ENCODE measurements at places on chromosomes 11 and 22. TPM values are rescaled to one million over a fixed set of nuclear protein-coding genes. Genes with fewer than 3 reads are reported as not detected.

Gene CABP4
- 11.5 TPM for total RNA-seq

DNA sequence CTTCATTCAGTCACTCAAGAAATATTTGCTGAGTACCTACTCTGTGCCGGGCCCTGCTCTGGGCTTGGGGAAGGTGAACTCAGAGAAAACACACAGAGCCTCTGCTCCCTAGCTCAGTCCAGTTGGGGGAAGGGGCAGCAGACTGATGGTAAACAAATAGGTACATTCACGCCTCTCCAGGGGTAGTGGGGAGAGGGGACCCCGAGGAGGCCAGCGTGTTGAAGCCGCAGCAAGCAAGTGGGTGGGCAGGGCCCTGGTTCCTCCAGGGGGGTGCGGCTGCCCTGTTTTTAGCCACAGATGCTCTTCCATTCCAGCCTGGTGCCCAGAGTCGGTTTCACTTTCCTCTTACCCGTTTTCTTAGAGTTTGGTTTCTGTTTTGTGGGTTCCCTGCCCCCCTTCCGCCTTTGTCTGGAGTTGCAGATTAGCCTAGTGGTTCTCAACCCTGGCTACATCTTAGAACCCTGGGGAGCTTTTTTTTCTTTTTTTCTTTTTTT lies 8.7 kb downstream of the DRAP1 start:
- DNase-seq, result peak; percentile 46

DNA sequence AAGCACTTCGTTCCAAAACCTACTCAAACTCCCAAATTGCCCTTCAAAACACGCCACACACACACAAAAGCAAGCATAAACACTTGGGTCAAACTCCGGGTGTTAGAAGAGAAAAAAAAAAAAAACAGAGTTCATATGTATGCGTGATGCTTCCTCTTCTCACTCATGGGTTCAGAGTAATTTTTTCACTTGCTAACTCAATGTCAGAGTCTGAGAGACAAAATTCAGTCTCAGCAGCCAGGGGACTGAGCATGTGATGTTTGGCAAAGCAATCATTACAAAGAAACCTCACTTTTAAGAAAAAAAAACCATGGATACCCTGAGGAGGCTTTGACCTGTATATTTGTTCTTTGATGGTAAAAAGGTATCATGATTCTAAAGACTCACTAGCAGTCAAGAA lies 461.7 kb downstream of the NTM start:
- no peak for DNase-seq

DNA sequence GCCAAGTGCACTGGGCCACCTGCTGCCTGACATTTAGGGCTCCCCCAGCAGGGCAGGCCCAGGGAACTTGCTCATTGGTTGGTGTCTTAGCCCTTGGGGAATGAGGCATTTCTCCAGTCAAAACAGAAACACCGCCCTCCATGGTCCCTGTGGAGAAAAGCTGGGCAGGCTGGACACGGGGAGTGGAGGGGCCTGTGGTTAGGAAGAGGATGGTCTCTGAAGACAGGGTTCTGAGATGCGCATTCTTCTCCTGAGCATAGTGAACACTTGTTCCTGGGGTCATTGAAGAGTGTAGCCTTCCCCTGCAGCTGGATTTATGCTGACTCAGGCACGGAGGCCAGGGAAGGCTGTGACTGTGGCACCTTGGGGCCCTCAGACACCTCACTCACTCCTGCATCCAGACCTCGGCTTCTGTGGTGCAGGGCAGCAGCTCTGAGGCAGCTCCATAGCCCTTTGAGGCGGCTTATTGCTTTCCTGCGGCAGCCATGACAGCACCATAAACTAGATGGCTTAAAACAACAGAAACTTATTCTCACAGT lies 8.2 kb downstream of the TSPAN18 start:
- DNase-seq, result no peak

Gene TBC1D22A
- 43.9 TPM for total RNA-seq

- DNase-seq, result no peak
These were observed 32.8 kb upstream of the CTTN start for GRCh38 chr11:70365544-70365927.

Gene IRF7
- total RNA-seq, result 16.6 TPM

GRCh38 chr22:44668886-44669521 lies 33.0 kb upstream of the PRR5 start:
- DNase-seq, result no peak

Gene MFRP
- not detected for total RNA-seq

DNA sequence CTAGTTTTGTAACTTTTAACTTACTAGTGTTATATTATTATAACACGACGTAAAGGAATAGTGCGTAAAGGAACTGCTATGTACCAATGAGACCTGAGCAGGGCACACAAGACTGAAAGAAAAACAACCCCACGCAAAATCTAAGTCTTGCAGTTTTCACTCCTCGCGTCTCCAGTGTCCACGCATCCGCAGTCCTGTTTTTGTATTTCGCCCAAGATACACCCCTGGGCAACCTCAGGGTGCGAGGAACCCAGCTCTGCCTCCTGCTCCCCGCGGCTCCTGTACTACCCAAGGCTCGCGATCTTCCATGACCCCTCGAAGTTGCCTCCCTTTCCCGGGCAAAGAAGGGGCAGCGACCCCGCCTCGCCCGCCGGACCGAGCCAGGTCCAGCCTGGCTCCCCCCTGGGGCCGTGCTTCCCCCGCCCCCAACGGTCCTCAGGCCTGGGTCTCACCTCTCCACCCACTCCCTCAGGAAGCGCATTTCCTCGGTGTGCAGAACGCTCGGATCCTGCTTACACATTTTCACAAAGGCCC lies 393 bp downstream of the ST13 start:
- peak; percentile 44 for DNase-seq

GRCh38 chr11:13970986-13971385 lies 8.5 kb downstream of the SPON1 start:
- peak; percentile 44 for DNase-seq

Gene TSPAN32
- total RNA-seq, result 1.5 TPM

DNA sequence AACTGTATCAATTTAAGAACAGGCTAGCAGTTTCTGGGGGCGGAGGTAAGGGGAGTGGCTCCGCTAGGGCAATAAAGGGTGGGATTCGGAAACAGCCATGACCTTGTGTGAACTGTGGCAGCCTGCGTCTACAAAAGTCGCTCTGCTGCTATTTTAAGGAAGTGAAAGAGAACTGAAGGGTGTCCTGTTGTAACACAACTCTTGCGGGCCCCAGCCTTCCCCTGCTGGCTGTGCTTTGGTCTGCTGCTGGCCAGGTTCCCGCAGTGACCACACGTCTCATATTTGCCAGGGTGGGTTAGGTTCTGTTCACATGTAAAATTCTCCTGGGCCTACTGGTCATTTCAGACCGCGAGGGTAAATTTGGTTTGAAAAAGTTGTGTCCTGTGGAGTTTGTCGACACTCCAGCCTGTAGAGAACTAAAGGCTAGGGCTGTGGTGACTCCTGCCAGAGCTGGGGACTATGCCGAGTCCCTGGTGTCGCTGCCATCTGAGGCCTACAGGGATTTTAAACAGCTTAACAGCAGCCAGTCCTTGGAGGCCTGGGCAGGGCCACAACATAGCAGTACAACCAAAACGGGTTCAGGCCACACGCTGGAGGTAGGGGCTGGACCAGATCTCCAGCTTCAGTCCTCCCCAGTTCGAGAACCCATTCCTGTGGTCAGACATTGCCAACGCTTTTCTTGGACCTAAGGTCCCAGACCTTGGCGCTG lies 1.1 kb upstream of the PPFIBP2 start:
- DNase-seq, result peak; percentile 91

Gene CNGA4
- 0.97 TPM for total RNA-seq

- DNase-seq, result no peak
These were observed 923.2 kb downstream of the NTM start for GRCh38 chr11:132293586-132293985.

DNA sequence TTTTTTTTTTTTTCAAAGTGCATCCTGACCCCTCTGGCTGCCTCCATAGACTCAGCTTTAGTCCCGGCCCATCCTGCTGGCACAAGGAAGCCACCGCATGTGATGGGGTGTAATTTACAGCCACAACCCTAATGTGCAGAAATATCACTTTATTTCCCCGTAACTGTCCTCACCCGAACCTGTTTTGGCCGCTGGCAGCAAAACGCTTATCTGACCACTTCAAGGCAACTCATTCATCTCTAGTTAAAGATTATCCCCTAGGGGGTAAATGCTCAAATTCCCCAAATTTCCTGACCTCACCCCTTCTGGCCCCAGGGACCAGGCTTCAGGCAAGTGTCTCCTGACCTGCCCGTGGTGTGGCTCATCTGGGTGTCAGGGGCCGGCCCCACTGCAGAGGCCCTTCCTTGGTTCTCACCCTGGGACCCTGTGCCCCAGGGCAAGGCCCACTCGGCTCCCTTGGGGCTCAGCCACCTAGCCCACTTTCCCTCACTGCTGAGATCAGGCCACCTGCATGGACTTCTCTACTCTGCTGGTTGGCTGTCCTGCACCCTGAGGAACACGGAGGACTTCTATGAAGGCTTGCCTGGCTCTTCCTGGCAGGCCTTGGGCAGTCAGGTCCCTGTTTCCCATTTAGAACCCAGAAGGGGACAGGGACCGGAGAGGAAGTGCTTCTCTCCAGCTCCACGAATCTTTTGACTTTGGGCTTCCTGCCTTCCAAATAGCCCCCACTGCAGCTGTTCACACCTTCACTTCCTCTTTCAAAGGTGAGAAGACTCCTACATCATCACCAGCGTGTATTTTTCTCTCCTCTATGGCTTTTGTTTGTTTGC lies 53.3 kb downstream of the WNT11 start:
- DNase-seq, result peak; percentile 82

Gene APOL3
- 14.4 TPM for total RNA-seq

DNA sequence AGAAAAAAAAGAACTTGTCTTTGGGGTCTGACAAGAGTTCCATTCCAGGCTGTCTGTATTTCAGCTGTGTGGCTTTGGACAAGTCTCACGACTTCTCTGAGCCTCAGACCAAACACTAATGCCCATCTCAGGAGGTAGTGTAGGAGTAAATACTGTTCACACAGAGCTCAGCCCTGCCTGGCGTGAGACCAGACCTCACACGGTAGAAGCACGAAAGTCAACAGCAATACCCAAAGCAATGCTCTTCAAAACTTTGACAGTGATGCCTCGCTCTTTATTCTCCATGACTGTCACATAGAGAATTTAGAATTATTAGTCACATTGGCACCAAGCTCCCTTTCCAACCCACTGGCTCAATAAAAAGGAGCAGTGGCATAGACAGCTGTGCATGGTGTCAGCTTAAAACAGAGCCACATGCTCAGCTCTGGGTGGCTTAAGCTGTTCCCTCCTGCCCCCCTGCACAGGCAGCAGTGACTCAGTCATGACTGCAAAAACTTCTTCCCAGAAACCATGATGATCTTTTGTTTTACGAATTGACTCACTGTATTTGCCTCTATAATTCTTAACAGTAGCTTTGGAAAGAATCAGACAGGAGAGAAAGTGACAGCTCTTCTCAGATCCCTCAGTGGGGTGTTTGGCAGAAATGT lies 74.0 kb upstream of the PHF21B start:
- DNase-seq, result no peak

- no peak for DNase-seq
These were observed 261.4 kb upstream of the POU2AF2 start for GRCh38 chr11:110984147-110984546.

DNA sequence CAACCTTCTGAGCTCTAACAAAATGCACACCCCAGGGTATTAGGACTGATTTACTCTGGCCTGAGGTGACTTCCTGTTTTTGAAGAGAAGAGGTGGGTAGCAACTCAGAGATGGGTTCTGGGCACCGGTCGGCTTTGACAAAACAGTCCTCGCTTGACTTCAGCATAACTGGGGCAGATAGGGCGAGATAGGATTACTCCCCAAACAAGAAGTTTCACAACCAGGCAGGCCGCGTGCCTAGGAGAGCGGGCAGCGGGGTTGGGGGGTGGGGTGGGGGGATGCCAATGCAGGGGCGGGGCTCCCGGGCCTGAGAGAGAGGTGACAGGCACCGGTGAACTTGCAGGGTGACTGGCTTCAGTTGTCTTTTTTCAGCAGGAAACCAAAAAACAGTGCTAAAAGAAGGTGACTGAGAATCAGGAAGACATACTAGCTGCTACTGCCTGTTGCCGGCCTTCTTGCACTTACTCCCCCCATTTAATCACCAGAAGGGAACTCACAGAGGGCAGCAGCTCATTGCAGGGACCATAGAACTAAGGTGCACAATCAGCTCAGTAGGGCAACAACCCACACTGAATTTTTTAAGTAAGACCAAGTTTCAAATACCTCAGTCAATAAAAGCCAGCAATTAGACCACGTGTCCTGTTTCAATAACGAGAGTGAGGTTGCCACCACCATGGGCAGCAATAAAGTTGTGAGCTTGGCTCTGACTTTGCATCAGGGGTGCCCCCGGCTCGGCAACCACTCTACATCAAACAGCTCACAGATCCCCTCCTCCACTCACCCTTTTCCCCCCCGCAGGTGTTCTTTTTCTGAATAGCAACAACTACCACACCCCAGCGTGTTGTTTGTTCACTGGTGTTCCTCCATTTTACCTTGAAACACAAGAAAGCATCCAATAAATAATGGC lies 37.2 kb upstream of the ETS1 start:
- DNase-seq, result peak; percentile 90

DNA sequence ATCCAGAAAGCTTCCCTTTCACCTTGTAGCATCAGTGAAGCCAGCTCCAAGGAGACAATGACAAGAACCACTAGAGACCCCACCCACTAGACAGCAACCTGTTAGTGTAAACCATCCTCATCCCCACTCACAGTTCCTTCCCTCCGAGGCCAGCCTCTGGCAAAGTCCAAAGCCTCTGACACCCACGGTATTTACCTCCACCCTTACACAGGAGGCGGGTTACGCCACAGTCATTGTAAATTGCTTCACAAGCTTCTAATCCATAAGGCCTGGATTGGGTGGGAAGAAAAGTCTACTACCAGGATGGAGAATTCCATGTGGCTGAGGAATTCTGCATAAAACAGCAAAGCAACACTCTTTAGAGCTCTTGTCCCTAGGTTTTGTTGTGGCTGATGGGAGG lies 287.4 kb downstream of the BUD13 start:
- no peak for DNase-seq

Gene TREH
- not detected for total RNA-seq

GRCh38 chr11:2198621-2199365 lies 27.2 kb upstream of the TH start:
- no peak for DNase-seq

DNA sequence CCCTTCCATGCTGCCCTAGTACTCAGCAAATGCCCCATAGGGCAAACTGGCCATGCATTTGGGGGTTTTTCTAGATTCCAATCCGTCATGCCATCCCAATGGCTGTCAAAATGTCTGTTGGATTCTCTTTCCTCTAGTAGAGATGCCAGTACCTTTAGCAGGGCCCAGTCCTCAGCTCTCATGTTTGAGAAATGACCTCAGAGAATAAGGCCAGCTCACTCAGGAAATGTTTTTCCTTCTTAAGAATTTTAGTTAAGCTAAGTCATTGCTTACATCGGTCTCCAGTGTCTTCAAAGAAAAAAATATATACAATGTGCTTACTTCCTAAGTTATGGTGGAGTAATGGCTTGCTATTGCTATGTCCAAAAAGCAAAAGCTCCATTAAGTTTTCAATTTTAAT lies 14.1 kb upstream of the ALKBH3 start:
- DNase-seq, result no peak

Gene SYCE3
- total RNA-seq, result not detected

DNA sequence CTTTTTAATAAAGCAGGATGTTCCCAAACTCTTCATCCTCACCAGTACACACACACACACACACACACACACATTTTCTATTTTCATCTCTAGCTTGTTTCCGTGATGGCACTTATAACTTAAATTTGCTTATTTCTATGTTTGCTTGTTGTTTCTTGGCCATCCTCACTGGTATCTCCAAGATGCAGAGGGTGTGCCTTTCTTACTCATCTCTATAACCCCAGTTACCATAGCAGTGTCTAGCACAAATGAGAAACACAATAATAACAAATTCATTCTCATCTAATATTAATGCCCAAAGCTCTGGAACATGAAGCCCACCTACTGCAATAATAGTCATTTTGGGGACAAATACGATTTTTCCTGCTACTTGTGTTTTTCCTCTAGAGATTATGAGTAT lies 156.3 kb downstream of the GRM5 start:
- no peak for DNase-seq

All from OCI-LY7 (cell line).